Activated T-helper 2 cell treated with anti-CD3 and anti-CD28 coated beads, Interferon-gamma antibody, Interleukin-2, Interleukin-4, amounts not matched to agents 10 μg/mL and 5 μg/mL and 100 μg/mL, durations not matched to agents 14 hours and 24 hours and 36 hours (primary cell): ENCODE measurements at places on chromosomes 16 and 17. TPM values are rescaled to one million over a fixed set of nuclear protein-coding genes. Genes with fewer than 3 reads are reported as not detected.

GRCh38 chr17:59425085-59425931 is 93.9 kb downstream of the YPEL2 start:
- no peak overlapping the region for H3K27ac ChIP-seq
- H3K36me3 ChIP-seq, result no peaks in the 10 kb centered on the region
- no peak for DNase-seq
- H3K27me3 ChIP-seq, result no peaks in the 10 kb centered on the region
- no peak overlapping the region for H3K4me3 ChIP-seq
- H3K4me1 ChIP-seq, result peaks cover 12% of the 10 kb centered on the region

- no peaks in the 10 kb centered on the region for H3K4me1 ChIP-seq
- H3K27ac ChIP-seq, result no peak overlapping the region
- no peaks in the 10 kb centered on the region for H3K36me3 ChIP-seq
- peaks cover 2% of the 10 kb centered on the region for H3K27me3 ChIP-seq
- DNase-seq, result no peak
Measured at GRCh38 chr16:55379371-55379770, 55.4 kb downstream of the IRX6 start.

DNA sequence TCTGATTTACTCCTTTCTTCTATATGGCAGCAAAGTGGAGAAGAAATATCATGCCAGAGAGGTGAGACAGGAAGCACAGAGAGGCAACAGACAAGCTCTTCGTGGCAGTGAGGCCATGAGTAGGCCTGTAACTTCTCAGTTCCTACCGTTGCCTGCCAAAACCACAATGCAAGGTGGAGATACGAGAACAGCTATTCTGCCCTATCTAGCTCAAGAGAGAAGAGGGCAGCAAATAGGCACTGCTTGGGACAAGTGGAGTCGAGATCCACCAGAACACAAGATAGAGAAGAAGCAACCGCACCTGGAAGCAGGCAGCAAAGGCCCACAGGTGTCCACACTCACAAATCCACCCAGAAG is 24.8 kb downstream of the RANBP10 start:
- peak; percentile 17 for DNase-seq
- H3K27me3 ChIP-seq, result no peaks in the 10 kb centered on the region
- H3K36me3 ChIP-seq, result peaks cover 7% of the 10 kb centered on the region
- H3K27ac ChIP-seq, result peak overlapping the region; percentile 81

- no peaks in the 10 kb centered on the region for H3K36me3 ChIP-seq
- H3K4me3 ChIP-seq, result no peak overlapping the region
- no peak for DNase-seq
Measured at GRCh38 chr16:53370827-53371226, 63.4 kb upstream of the RBL2 start.

DNA sequence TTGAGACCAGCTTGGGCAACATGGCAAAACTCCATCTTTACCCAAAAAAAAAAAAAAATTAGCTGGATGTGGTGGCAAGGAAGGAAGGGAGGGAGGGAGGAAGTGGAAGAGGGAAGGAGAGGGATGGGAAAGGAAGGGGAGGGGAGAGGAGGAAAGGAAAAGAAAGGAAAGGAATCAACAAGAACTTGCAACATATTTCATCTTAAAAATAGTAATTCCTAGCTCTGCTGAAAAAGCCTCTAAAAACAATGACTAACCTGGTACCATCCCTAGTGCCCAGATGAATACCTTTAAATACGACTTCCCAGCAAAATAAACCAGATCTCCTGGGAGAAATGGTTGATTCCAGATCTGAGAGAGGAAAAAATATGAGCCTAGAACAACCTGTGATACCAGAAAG is 27.1 kb upstream of the MNT start:
- no peaks in the 10 kb centered on the region for H3K27me3 ChIP-seq
- no peaks in the 10 kb centered on the region for H3K4me1 ChIP-seq
- no peak overlapping the region for H3K27ac ChIP-seq
- peaks cover 7% of the 10 kb centered on the region for H3K36me3 ChIP-seq
- no peak overlapping the region for H3K4me3 ChIP-seq

GRCh38 chr16:30335598-30336474 is 19.3 kb downstream of the CD2BP2 start:
- H3K27me3 ChIP-seq, result no peaks in the 10 kb centered on the region
- no peak for DNase-seq
- peak overlapping the region; percentile 73 for H3K27ac ChIP-seq
- H3K4me1 ChIP-seq, result peaks cover 15% of the 10 kb centered on the region
- H3K4me3 ChIP-seq, result peak overlapping the region; percentile 83

Gene RASL10B
- 0.94 and 1.2 TPM in 2 replicates for total RNA-seq

Gene HAGHL
- 18.5 and 21.4 TPM in 2 replicates for total RNA-seq

DNA sequence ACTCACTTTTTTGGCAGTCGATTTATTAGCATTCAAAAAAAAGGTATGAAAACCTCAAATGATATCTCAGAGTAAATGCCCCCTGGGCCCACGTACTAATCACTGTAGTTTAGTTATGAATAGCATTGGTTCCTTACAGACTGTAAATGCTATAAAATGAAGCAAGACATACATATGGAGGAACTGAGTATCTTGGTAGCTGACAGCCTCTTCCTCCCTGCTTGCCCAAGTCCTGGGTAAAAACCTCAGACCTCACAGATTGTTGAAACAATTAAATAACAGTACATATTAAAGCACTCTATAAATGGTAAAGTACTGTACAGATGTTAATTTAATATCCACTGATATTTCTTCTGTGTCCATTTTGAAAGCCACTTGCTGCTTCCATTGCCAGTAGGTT is 33.2 kb upstream of the ABCC11 start:
- no peak for DNase-seq
- H3K4me1 ChIP-seq, result peaks cover 10% of the 10 kb centered on the region
- no peaks in the 10 kb centered on the region for H3K27me3 ChIP-seq
- H3K27ac ChIP-seq, result no peak overlapping the region

Gene C16orf86
- total RNA-seq, result 1.4 and 1.8 TPM in 2 replicates

- H3K4me1 ChIP-seq, result no peaks in the 10 kb centered on the region
- H3K4me3 ChIP-seq, result no peak overlapping the region
- no peak for DNase-seq
- no peak overlapping the region for H3K27ac ChIP-seq
- H3K36me3 ChIP-seq, result no peaks in the 10 kb centered on the region
Measured at GRCh38 chr16:86464044-86464443, 46.3 kb upstream of the FOXF1 start.

GRCh38 chr17:83152745-83153611 is 73.6 kb downstream of the METRNL start:
- no peak for DNase-seq
- H3K36me3 ChIP-seq, result no peaks in the 10 kb centered on the region
- H3K4me3 ChIP-seq, result no peak overlapping the region
- H3K4me1 ChIP-seq, result peaks cover 13% of the 10 kb centered on the region

GRCh38 chr17:76003915-76004314 is 3.3 kb downstream of the CDK3 start:
- H3K27me3 ChIP-seq, result no peaks in the 10 kb centered on the region
- H3K4me3 ChIP-seq, result no peak overlapping the region
- H3K4me1 ChIP-seq, result no peaks in the 10 kb centered on the region
- no peaks in the 10 kb centered on the region for H3K36me3 ChIP-seq
- no peak for DNase-seq
- H3K27ac ChIP-seq, result no peak overlapping the region

DNA sequence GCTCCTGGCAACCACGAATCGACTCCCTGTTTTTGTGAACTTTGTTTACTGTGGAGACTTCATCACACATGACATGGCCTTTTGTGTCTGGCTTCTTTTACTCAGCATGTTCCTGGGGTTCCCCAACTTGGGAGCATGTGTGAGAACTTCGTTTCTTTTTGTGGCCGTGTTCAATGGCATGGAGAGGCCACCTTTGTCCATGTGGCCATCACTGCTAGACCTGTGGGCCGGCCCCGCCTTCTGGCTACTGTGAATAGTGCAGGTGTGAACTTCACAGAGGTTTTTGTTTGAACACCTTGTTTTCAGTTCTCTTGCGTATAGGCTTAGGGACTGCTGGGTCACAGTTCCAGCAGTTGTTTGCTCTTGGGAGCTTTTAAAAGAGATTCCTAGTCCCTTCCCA is 5.7 kb upstream of the SLC38A8 start:
- H3K4me3 ChIP-seq, result no peak overlapping the region
- no peak for DNase-seq
- no peaks in the 10 kb centered on the region for H3K4me1 ChIP-seq
- H3K27ac ChIP-seq, result no peak overlapping the region

Gene CDH5
- total RNA-seq, result not detected in 2 replicates

DNA sequence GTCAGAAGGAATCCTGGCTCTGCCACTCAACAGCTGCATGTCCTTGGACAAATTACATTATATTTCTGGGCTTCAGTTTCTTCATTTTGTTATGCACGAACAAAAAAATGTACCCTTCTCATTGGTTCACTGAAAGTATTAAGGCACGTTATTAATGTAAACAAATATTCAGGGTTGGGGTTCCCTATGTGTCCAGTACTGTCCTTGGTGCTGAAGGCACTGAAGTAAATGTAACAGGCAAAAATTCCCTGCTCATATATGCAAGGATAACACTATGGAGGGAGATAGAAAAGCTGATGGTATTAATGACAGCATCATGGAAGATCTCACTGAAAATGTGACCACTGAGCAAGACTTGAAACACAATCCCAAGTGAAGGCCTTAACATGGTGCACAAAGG is 386.6 kb downstream of the XYLT1 start:
- H3K4me1 ChIP-seq, result no peaks in the 10 kb centered on the region
- no peak overlapping the region for H3K4me3 ChIP-seq
- no peaks in the 10 kb centered on the region for H3K27me3 ChIP-seq
- no peaks in the 10 kb centered on the region for H3K36me3 ChIP-seq
- no peak for DNase-seq
- H3K27ac ChIP-seq, result no peak overlapping the region

DNA sequence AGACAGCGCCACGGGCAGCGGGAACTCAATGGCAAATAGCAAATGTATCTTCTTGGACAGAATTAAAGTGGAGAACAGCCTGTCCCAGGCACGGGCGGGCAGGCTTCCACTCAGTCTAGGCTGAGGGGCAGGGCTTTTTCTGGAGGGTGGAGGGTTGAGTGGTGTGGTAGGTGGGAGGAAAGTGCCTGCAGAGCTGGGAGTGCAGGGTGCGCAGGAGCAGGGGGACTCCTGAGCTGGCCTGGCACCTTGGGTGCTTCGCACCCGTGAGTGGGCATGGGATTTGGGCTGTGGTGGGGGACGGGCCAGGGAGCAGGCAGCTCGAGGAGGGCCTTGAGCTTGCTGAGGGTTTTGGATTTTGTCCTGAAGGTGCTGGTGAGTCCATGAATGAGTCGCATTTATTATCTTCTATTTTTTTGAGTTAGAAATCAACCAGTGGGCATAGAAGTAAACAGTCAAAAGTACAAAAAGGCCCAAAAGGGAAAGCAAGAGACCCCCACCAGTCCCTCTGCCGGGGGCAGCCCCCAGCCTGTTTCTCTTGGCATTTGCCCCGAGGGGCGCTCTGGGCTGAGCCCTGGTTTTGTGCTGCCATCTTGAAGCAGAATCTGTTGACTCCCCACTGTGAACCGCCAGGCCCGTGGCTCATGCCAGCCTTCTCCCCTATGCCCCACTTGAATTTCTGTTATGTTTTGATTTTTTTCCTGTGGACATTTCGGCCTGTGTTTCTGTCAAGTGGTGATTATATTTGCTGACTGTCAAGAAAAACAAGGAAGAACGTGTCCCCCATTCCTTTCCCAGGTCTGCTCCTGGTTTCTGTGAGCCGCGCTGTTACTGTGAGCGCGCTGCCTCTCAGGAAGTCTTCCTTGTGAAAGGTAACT is 8.2 kb downstream of the ADORA2B start:
- H3K36me3 ChIP-seq, result peaks cover under 1% of the 10 kb centered on the region
- peaks cover 27% of the 10 kb centered on the region for H3K27me3 ChIP-seq
- no peak overlapping the region for H3K4me3 ChIP-seq
- H3K4me1 ChIP-seq, result peaks cover 21% of the 10 kb centered on the region

Gene KPNA2
- total RNA-seq, result 247 and 255 TPM in 2 replicates

DNA sequence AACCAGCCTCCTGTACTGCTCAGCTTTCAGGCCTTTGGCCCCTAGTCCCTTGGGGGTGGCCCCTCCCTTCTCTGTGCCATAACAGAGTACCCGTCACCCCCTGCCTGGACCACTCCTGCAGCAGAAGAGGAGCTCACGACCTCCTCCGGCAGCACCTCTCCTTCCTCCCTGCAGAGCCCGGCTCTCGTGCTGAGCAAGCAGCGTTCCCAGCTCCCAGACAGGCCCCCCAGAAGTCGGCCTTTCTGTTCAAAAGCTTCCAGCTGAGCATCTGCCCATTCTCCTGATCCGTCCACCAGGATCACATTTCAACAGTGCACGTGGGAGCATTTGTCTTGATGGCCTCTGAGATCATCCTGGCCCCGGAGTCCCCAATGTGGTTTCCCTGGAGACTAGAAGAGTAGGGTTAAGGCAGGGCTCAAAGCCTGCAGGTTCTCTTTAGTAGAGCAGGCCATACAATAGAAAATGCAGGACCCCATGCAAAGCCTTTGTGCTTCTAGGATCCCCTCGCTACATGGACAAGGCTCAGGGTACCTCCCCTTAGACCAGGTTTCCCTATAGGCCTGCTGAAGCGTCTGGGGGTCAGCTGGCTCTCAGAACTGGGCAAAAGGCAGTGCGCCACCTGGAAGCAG is 35.6 kb downstream of the NLRC3 start:
- no peaks in the 10 kb centered on the region for H3K4me1 ChIP-seq
- no peak for DNase-seq
- no peak overlapping the region for H3K4me3 ChIP-seq

Gene C16orf89
- not detected in 2 replicates for total RNA-seq

Gene KCTD19
- total RNA-seq, result 0.87 and 1.2 TPM in 2 replicates

DNA sequence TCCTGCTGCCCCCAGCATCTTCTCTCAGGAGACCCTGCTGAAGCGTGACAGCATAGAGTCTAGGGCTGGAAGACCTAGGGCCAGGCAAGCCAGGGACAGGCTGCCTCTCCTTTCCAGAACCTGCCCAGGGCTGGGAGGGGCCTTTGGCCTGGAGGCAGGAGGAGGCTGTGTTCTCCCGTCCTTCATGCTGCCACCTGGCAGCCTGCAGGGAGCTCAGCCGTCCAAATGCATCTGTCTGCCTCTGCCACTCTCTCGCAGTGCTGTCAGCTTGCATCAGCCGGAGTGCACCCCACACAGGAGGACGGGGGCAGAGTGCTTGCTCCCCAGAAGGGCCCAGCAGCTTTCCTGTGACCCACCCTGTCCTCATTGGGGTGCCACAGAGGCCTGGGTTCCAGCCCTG is 31.3 kb downstream of the ARHGAP23 start:
- H3K4me3 ChIP-seq, result no peak overlapping the region
- no peak overlapping the region for H3K27ac ChIP-seq
- no peaks in the 10 kb centered on the region for H3K36me3 ChIP-seq
- DNase-seq, result no peak
- peaks cover 13% of the 10 kb centered on the region for H3K27me3 ChIP-seq
- no peaks in the 10 kb centered on the region for H3K4me1 ChIP-seq

DNA sequence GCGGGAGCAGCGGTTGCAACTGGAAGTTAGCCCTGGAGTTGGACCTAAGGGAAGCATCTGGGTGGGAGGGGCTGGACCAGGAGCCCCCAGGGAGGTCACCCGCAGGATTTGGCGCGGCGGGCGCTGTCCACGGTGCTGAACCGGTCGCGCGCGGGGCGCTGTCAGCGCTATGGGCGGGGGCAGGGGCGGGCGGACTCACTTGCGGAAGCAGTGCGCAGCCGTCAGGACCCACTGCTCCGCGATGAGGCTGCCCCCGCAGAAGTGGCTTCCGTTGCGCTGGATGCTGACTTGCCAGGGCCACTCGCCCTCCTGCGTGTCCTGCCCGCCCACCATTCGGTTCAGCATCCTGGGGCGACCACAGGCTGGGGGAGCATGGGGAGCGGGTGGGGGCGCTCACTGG is 4.5 kb downstream of the PRSS27 start:
- H3K27ac ChIP-seq, result no peak overlapping the region
- no peaks in the 10 kb centered on the region for H3K27me3 ChIP-seq
- peaks cover 7% of the 10 kb centered on the region for H3K4me1 ChIP-seq
- H3K4me3 ChIP-seq, result no peak overlapping the region
- DNase-seq, result peak; percentile 81
